Heart right ventricle (tissue), 16 donors: ENCODE measurements at places on chromosomes 1 and 21. TPM values are rescaled to one million over a fixed set of nuclear protein-coding genes. Genes with fewer than 3 reads are reported as not detected.

GRCh38 chr1:194846488-194846887 lies 1660.1 kb upstream of the B3GALT2 start:
- no peak overlapping the region for H3K27ac ChIP-seq
- H3K36me3 ChIP-seq, result no peaks in the 10 kb centered on the region
- H3K27me3 ChIP-seq, result no peaks in the 10 kb centered on the region
- DNase-seq, result no peak
- H3K4me1 ChIP-seq, result no peaks in the 10 kb centered on the region

DNA sequence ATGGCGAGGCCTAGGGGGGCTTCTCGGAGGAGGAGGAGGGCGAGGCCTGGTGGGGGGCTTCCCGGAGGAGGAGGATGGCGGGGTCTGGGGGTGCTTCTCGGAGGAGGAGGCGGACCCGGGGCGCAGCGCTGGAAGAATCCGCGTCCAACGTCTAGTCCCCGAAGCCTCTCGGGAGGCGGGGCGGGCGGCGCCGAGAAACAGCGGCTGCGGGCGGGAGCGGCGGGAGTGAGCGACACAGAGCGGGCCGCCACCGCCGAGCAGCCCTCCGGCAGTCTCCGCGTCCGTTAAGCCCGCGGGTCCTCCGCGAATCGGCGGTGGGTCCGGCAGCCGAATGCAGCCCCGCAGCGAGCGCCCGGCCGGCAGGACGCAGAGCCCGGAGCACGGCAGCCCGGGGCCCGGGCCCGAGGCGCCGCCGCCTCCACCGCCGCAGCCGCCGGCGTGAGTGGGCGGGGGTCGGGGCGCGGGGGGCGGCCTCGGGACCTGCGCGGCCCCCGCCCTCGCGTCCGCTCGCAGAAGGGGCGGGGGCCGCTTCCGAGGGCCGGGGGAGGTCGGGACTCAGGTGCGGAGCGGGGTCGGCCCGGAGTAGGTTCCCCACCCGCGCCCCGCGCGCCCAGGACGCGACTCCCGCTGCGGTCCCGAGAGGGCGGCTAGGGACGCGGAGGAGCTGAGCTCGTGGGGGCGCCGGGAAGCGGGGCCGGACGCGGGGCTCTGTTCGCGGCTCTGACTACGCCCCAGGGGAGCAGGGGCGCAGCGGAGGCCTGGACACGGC lies at the start of gene KLHL17:
Gene KLHL17 (plus strand): TSS at position 222 of the 769 bp plus-strand sequence. CDS start 110 bp downstream, at position 332.
- H3K27me3 ChIP-seq, result no peaks in the 10 kb centered on the region
- peak within 1 kb of the TSS; percentile 100 for H3K4me3 ChIP-seq
- peak; percentile 85 for DNase-seq
- peaks cover 21% of the 10 kb centered on the region for H3K36me3 ChIP-seq

The GPR37L1 gene
- polyA plus RNA-seq, result not detected

The KIAA0040 gene
- polyA plus RNA-seq, result 13.1 TPM

The S100A2 gene
- polyA plus RNA-seq, result 7.4 TPM
